ENCODE measurements at places on chromosomes 12 and 14.

GRCh38 chr14:30297876-30298795 lies 260.8 kb upstream of the G2E3 start:
- DNase-seq, result no peak

DNA sequence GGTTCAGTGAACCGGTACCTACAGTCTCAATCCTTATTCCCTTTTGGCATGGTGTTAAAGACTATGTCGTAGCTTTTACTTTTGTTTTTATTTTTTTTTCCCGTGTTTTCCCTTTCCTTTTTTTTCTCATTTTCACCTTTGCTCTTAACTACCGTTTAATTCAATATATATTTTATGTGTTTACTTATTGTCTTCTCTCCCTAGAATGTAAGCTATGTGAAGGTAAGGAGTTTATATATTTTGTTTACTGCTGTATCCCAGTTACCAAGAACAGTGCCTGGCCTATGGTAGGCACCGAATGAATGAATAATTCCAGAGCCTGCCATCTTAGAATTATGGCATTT lies 261 bp upstream of the MLH3 start:
- DNase-seq, result no peak

- DNase-seq, result no peak
These were observed 24.2 kb downstream of the GNPNAT1 start for GRCh38 chr14:52767058-52767833.

GRCh38 chr12:15038137-15038536 lies 65.3 kb downstream of the PDE6H start:
- no peak for DNase-seq

GRCh38 chr12:46244997-46245396 lies 23.8 kb downstream of the SLC38A1 start:
- no peak for DNase-seq

DNA sequence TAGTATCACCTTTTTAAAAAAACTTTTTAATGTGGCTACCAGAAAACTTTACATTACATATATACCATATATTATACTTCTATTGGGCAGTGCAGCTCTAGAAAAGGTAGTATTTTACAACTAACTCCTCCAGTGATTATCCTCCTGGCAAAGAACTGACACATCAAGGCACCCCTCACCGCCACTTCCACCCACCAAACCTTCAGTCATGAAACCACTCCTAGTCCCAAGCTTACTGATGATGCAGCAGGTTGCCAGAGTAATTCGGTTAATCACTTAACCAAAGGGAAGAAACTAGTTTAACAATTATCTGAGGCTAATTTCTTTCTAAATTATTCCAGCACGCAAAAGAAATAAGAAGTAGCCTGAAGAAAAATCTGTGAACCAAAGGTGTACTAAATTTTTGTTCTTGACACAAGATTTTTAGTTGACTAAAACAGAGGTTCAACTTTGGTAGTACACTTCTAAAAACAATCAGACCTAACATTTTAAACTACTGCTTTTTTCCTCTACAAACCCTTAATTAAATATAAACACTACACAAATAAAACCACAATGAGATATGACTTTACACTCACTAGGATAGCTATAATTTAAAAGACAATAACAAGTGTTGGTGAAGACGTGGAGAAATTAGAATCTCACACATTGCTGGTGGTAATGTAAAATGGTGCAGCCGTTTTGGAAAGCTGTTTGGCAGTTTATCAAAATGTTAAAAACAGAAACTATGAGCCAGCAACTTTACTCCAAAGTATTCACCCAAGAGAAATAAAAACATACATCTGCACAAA lies 16.7 kb downstream of the SPPL3 start:
- DNase-seq, result no peak

- DNase-seq, result no peak
These were observed 29.5 kb downstream of the ABHD12B start for GRCh38 chr14:50901361-50901760.

- DNase-seq, result no peak
These were observed 7.5 kb upstream of the ZFP36L1 start for GRCh38 chr14:68800390-68800789.

- no peak for DNase-seq
These were observed 30.6 kb upstream of the KICS2 start for GRCh38 chr12:64252681-64253080.

GRCh38 chr14:74511966-74512830 lies 18.6 kb downstream of the ISCA2 start:
- no peak for DNase-seq

DNA sequence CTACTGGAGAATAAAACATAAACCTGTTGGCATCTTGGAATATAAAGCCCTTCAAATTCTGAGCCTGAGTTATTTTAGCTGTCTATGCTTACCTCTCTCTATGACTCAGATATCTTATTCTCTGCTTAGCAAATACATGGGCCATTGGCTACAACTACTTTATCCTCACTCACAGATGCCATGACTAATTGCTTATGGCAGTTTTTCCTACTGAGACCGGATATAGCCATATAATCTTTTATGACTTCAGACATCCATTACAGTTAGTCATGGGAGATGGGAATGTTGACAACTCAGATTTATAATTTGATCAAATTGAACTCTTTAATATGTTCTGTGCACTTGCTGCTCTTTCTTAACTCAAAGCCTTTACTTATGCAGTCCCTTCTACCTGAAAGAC lies 502.4 kb upstream of the ATP2B1 start:
- no peak for DNase-seq

GRCh38 chr12:68854554-68854953 lies 46.6 kb downstream of the MDM2 start:
- DNase-seq, result no peak

DNA sequence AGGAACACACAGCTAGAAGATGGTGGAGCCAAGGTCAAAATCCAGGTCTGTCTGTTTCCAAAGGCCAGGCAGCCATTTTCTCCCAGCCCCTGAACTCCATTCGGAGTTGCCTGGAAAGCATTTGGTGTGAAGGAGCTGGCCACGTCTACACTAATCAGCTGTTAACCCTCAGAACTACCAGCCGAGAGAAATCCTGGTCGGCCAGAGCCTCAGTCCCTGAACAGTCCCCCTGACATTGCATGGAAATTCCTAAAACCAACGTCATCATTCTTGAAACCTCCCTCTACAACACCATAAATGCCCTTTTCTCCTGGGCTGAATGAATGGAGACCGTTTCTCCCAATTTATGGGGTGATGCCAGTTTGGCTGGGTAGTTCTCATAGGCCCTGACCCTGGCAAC lies 245.6 kb downstream of the SLC41A2 start:
- no peak for DNase-seq

DNA sequence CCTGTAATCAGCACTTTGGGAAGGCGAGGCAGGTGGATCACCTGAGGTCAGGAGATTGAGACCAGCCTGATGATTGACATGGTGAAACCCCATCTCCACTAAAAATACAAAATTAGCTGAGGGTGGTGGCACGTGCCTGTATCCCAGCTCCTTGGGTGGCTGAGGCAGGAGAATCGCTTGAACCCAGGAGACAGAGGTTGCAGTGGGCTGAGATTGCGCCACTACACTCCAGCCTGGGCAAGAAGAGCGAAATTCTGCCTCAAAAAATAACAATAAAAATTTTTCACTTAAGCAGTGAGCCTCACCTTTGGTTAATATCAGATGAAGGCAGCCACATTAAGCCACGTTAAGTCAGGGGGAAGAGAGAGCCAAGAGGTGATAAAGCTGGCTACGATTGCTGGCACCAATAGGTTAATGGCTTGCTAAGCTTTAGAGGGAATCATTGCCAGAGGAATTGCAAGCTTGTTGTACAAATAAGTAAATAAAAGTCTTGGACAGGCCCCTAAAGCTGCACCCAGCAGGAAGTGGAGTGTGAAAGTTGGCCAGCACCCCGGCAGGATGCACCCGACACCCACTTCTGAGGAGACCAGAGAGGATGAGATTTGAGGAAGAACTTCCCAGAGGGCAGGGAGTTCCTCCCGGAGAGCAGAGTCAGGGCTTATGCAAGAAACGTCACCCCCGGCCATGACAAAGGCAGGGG lies 41.3 kb upstream of the TESC start:
- DNase-seq, result no peak

DNA sequence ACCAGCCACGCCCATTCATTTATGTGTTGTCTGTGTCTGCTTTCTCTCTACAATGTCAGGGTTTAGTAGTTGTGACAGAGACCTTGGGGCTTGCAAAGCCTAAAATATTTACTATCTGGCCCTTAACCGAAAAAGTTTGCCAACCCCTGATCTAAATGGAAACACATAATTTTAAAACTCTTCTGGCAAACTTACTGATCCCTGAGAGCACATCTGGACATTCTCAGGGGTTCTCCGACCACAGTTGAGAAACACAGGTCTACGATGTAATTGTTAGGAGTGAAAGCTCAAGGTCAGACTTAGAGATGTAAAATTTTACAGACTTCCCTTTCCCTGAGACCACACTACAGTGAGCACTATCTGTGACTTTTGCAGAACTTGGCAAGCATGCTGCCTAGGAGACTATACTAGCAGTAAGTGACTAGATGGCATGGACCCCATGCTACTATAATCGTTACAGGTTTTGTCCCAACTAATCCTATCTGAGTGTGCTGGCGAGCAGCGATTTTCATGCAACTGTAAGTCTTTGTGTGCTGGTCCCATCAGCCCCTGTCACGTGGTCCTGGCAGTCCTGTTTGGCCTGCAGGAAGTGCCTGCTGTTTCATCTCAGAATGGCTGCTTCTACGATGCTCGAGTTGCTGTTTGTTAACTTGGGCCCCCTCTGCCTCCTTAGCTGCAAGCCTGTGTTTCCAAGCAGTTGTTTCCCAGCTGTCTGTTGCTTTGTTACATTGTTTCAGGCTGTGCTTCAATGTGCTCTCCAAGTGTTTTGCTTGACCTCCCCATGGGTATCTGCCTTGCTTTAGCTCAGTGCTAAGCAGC lies 21.6 kb downstream of the TMTC2 start:
- DNase-seq, result no peak

- no peak for DNase-seq
These were observed 71.7 kb downstream of the TRAF3 start for GRCh38 chr14:102848830-102849525.

DNA sequence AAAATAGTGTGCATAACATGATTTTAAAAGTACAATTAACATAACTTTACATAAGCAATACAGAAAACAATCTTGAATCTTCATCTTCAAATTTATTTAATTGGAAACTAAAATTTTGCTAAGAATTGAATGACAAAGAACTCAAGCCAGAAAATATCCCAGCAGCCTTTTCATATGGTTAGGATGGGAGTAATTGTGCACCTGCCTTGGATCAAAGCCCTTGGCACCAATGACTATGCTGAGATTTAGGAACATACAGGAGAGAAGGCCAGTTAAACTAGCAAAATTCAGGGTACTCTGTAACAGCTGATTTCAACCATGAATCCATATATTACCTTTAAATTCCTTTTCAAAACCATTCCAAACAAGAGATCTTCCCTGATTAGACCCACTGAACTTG lies 5.8 kb downstream of the KERA start:
- DNase-seq, result no peak

- DNase-seq, result no peak
These were observed 92.2 kb upstream of the DAAM1 start for GRCh38 chr14:59096303-59096702.

GRCh38 chr12:111584959-111585358 lies 14.2 kb downstream of the ATXN2 start:
- no peak for DNase-seq

DNA sequence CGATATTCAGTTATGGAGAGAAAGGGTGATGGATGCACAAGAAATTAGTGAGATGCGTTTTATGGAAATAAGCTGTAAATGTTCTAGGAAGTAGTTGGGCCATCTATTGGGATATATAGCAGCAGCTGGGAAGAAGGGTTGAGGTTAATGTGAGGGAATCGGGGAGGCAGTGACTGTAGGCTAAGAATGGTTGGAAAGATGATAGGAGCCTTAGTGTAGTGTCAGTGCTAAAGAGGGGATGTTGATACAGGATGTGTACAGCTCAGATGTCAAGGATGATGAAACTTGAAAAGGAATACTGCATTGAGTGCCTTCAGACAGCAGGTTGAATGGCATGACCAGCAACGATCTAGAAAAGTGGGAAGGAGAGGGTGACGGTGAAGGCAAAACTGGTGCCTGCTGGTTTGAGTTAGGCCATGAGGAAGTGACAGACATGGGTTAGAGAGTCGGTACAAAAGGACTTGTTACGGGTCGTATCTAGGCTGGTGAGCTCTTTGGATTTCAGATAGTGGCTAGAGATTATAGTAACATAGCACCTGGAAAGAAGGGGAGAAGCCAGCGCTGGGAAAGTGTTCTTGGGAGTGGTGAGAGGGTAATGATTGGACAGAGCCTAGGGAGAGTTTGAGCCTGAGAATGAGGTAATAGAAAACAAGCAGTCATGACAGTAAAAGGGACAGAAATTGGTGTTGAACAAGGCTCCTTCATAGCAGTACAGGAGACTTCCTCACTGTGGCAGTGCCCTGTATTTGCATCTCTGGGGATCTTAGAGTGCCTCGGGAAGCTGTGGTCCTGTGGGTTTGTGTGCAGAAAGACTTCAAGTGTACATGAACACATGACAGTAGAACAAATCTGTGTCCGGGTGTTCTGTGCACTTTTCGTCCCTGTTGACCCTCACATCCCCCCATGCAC lies 9.6 kb downstream of the MARS1 start:
- DNase-seq, result no peak

- no peak for DNase-seq
These were observed 68.2 kb downstream of the KSR2 start for GRCh38 chr12:117900561-117900960.

DNA sequence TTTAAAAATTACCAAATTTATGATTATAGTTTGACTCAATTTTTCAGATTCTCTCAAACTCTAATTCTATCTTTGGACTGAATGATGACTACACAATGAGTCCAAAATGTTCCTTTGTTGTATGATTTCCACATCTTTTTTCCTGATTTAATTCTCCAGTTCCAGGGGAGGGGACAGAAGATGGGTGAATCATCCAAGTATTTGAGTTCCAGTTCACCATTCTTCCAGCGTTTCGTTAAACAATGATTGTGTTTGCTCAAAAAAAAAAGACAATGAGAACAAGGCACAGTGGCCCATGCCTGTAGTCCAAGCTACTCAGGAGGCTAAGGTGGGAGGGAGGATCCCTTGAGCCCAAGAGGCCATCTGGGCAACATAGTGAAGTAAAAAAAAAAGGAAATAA lies 23.8 kb downstream of the BAZ1A start:
- no peak for DNase-seq

GRCh38 chr12:26473291-26473690 lies 277.9 kb downstream of the SSPN start:
- DNase-seq, result no peak

GRCh38 chr12:48104531-48104930 lies 1.3 kb downstream of the SENP1 start:
- DNase-seq, result no peak

- no peak for DNase-seq
These were observed 8.8 kb downstream of the SERPINA10 start for GRCh38 chr14:94284221-94284620.
